ENCODE measurements at places on chromosomes 7 and 10.

DNA sequence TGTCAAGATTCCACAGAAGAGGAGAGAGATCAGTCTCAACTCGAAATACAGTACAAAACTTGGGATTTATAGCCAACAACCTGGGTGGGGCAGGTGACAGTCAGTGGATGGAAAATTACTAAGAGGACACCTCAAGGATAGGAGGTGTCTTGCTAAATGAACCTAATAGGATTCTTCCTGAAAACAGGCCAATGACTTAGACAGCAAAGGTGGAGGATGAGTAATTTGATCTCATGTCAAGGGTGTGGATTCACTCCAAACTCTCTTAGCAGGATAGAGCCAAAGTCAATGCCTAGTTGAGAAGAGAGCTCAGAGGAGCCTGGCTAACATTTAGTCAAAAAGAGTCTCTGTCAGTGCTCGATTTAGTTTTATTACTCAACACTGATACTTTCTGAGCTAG lies 106.7 kb upstream of the INSYN2A start:
- DNase-seq = no peak

DNA sequence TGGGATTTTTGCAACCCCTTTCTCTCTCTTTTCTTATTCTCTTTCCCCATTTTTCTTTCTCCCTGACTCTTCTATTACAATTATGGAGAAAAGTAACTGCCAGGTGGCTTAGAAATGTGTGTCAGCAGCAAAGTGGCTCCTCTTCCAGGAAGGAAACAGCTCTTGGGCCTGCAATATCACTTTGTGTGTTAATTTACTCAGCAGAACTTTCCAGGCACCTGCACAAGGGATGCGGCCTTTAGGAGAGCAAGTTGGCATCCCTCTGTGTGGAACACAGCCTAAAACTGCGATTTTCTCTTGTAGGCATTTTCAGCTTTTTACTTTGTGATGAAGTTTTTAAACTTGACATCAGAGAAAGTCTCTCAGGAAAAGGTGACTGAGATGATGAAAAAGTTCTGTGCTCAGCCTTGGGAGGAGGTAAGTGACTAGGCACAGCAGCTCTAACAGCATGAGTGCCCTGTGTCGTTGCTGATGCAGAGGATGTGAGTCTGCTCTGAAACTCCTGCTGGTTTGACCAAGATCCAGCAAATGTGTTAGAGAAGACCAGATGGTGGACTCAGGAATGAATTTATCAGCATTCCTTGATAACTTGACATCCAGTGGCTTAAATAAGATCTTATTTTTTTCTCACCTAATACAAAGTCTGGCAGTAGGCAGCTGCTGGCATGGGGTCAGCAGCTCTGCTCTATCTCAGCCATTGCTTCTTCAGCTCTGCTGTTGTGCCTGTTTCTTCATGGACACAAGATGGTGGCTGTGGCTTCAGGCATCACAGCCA lies 47.4 kb upstream of the CC2D2B start:
- no peak for DNase-seq

DNA sequence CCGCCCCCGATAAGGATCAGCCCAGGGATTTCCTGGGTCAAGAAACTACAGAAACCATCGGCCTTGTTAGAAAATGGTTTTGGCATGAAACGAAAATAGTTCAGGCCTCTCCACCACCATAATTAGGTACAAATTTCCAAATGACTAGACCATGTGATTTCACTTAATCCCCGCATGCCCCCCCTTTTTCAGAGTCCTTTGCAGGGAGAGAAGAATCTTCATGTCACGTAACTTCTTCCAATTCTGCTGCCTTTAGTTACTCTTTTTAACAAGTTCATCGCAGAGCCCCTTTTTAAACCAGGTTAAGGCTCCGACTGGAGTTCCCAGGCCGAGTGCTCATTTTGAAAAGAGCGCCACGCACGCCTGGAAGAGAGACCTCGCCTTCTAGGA lies 3.4 kb downstream of the PDGFA start:
- DNase-seq = no peak

- no peak for DNase-seq
Measured at GRCh38 chr7:53984776-53985175, 557.4 kb upstream of the VSTM2A start.

DNA sequence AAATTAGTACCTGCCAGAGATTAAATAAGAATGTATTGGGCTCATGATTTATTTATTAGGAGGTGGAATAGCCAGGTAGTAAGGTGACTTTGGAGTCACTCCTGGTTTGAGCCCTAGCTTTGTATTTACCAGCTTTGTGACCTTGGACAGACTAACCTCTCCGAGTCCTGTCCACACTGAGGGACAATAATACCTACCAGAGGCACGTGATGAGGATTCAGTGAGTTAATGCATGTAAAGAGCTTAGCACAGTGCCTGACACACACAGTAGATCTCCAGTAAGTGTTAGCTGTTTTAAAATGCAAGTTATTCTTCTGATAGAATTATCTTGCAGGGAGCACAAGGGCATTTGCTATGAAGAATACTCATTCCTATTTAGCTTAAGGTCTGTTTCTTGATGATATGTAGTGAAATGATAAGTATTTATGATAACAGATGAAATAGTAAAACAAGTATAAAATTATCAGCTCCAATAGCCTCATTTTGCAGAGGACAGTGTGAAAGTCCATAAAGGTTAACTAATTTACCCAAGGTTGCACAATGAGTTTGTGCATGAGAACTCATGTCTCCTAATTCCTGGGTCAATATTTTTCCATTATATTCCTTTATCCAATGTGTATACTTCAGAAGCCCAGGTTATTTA lies 36.4 kb downstream of the RABGEF1 start:
- no peak for DNase-seq

GRCh38 chr7:151351027-151351426 lies 9.4 kb downstream of the NUB1 start:
- no peak for DNase-seq

DNA sequence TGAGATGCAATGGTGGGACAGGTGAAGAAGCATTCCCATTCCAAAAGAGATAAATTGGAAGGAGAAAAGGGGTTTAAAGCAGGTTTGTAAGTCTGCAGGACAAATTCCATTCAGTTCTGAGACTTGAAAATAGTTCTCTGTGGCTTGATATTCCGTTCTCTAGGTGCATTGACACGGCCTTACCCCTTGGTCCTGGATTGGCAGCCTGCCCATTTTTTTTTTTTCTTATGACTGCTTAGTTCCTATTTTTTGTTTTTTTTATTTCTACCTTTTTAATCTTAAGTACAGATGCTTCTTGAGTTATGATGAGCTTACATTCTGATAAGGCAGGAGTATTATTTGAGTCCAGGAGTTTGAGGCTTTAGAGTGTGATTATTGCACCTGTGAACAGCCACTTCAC lies 70.6 kb downstream of the MLLT10 start:
- no peak for DNase-seq

- DNase-seq = no peak
Measured at GRCh38 chr7:93715234-93715633, 140.7 kb upstream of the CALCR start.
